PC-3 (cell line): ENCODE measurements at places on chromosomes 6 and 20. TPM values are rescaled to one million over a fixed set of nuclear protein-coding genes. Genes with fewer than 3 reads are reported as not detected.

BMP6 gene
- 0.15 and 1.3 TPM in 2 replicates for total RNA-seq

BCL2L1 gene
- total RNA-seq: 260 and 277 TPM in 2 replicates

PNLDC1 gene
- not detected in 2 replicates for total RNA-seq

ID4 gene
- total RNA-seq: 1.2 and 1.4 TPM in 2 replicates

DSN1 gene
- total RNA-seq: 36.3 and 39.8 TPM in 2 replicates

ELOVL2 gene
- total RNA-seq: 0.91 and 1.8 TPM in 2 replicates

FAM210B gene
- 27.8 and 37.9 TPM in 2 replicates for total RNA-seq

DNA sequence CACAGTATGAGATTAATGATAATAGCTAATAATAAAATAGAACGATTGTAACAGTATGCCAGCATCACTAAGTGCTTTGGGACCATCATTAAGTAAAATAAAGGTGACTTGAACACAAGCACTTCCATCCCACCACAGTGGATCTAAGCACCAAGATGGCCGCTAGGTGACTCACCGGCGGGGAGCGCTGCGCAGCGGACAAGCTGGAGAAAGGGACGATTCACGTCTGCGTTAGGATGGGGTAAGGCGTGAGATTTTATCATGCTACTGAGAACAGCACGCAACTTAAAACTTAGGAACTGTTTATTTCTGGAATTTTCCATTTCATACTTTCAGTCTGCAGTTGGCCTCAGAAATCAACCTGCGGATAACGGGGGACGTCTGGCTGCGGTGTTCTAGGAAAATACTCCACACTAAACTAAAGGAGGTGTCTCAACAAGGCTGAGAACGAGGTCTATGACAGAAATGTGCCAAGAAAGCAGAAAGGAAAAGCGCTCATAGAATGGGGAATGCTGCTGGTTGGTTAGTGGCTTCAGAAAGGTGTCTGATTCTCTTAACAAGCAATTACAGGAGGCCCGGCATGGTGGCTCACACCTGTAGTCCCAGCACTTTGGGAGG is 114.5 kb downstream of the GMPR start:
- DNase-seq: no peak

DNA sequence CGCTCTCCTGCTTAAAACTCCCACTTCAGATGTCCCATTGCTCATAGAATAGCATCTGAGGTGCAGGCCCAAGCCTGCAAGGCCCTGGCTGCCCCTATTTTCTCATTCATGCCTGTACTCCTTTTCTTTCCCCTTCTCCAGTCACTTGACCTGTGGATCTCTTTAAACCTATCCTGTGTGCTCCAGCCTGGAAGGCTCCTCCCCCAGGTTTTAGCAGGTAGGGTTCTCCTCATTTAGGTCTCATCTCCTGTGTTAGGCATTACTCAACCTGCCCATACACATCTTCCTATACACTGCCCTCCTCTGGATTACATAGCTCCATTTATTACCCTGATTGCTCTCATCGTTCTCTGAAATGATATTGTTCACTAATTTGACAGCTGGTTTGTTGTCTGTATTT is 185.3 kb downstream of the BACH2 start:
- DNase-seq: no peak

GRCh38 chr20:50645253-50646068 is 45.9 kb downstream of the RIPOR3 start:
- peak; percentile 99 for DNase-seq

DNA sequence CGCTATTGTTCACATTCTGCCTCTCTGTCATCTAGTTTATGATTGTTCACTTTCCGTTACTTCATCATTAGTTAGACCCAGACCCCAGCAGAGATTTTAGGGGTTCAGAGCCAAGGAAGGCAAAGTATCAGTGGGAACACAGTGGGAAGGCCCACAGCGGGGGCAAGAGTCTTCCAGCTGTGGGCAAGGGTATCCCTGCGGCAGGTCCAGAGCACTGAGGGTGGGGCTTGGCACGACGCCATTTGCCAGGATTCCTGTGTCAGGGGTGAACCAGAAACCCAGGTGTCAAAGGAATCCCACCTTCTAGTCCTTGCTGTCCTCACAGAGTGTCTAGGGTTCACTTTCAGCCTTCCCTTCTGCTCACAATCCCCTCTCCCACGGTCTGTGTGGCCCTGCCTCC is 13.3 kb downstream of the RAET1E start:
- no peak for DNase-seq

- no peak for DNase-seq
Observed at GRCh38 chr6:108795122-108795521, 53.1 kb upstream of the ARMC2 start.

- DNase-seq: no peak
Observed at GRCh38 chr6:131929264-131929663, 21.9 kb downstream of the CCN2 start.

GRCh38 chr6:27894839-27895762 is 17.1 kb downstream of the OR2B2 start:
- DNase-seq: peak; percentile 80

DNA sequence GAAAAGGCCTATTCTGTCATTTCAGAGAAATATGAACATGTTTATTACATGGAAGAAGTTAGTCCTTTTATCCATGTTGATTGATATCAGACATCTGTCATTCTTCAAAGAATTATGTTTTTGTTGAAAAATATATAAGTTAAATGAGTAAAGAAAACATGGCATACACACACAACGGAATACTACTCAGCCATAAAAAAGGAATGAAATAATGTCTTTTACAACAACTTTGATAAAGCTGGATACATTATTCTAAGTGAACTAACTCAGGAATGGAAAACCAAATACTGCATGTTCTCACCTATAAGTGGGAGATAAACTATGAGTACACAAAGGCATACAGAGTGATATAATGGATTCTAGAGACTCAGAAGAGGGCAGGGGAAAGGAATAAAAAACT is 9.3 kb downstream of the FKBP5 start:
- DNase-seq: no peak

GRCh38 chr6:157912326-157912725 is 69.3 kb upstream of the SYNJ2 start:
- no peak for DNase-seq

DNA sequence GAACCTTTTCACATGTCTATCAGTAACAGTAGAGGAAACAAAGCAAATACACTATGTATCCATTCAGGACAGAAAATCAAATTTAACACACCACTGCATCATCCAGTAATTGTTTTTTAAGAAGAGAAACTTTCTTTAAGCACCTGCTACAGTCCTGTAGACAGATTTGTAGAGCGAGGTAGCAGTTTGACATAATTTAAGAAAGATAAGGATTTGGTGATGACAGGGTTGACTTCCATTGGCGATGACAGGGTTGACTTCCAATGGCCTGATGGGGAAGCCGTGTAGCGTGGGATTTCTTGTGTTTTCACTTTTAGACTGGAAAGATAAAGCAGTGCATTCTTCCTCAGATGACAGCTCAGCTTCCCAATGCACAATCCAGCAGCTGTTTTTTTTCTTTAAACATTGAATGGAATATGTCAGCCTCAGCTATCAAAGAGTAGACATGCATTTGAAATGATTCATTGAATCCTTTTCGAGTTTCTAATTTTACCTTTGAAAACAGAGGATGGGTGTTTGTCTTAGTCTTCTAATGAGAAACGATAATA is 68.5 kb downstream of the ECT2L start:
- no peak for DNase-seq

GRCh38 chr6:168417191-168417590 is 23.8 kb upstream of the SMOC2 start:
- DNase-seq: no peak

GRCh38 chr6:43985329-43985728 is 141.9 kb downstream of the MRPL14 start:
- DNase-seq: no peak
